ENCODE measurements at places on chromosomes 7 and 10.

GRCh38 chr10:48801001-48801421 lies 116.3 kb downstream of the WDFY4 start:
- DNase-seq = no peak

DNA sequence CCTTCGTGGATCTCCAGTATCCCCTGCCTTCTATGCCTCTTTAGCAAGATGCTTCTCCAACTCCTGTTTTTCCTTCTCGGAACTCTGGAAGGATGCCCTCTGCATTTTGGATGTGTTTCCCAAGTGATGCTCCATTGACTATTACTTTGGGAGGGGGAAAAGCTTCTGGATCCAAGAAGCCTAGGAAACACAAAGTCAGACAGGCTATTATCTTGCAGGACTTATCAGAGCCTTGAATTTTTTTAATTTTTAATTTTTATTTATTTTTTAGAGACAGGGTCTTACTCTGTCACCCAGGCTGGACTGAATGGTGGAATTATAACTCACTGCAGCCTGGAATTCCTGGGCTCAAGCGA lies 21.1 kb downstream of the TMEM270 start:
- DNase-seq = no peak

DNA sequence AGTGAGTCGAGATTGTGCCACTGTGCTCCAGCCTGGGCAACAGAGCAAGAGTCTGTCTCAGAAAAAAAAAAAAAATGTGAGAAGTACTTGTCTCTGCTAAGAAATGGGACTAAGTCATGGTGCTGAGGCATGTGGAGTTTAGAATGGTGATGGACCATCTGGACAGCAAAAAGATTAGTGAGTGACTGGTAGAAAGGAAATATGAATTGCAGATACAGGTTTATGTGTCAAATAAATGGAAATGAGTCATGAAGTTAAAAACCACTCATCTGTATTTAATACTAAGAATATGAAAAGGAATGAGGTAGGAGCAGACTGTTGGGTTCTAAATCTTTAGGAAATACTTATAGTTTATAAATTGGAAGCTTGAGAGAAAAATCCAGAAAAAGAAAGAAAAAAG lies 625.7 kb upstream of the ANKRD30A start:
- no peak for DNase-seq

DNA sequence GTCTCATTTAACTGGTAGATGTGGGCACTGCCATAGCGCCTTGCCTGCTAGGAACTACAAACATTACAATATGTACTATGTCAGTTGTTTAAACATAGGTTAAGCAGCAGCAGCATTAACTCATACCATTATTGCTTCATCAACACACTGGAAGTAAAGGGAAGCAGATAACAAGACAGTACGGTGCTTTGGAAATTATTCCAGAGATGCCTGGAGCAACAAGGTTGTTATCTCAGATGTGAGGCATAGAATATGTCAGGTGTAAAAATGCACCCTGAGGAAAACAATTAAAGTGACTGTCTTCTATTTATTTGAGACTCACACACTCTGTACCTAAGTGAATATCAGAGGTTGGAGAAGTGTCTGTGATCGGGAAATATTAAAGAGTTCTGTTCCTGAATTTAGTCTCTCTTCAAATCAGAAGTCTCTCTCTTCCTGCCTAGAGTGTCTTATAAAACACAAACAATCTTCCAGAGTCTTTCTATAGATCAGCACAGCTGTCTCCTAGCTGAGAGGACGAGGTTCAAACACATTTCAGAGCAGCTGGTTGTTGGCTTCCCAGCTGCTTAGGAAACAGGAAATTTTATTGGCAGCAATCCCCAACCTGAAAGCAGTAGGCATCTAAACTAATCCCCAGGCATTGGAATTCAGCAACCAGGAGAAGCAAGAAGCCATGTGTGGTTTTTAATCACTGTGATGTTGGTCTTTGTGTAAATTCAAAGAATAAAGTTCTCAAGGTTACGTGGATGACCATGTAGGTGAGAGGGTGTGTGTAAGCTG lies 994.4 kb upstream of the LRRTM3 start:
- DNase-seq = no peak

GRCh38 chr10:3472287-3473051 lies 299.9 kb upstream of the PITRM1 start:
- DNase-seq = no peak

DNA sequence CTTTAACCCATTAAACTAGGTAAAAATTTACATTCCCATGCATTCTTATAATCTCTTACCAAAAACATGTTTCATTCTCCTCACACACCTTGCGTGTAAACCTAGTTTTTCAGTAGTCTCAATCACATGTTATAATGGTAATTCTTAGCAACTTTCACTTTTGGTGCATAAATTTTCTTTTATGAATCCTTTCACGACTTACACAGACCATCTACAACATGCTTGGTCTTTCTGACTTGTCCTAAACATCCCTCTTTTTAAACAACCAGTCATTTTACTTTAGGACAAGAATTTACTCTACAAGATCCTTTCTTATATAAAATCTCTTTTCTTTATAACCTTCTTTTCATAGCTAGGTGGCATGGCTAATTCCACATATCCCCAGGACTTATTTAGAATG lies 25.8 kb downstream of the FBXL13 start:
- no peak for DNase-seq

GRCh38 chr10:72912736-72913135 lies 19.2 kb downstream of the OIT3 start:
- DNase-seq = no peak

- no peak for DNase-seq
These were observed 9.4 kb downstream of the SLC35B4 start for GRCh38 chr7:134307320-134307719.

- DNase-seq = no peak
These were observed 5.6 kb upstream of the AQP1 start for GRCh38 chr7:30906014-30906413.

DNA sequence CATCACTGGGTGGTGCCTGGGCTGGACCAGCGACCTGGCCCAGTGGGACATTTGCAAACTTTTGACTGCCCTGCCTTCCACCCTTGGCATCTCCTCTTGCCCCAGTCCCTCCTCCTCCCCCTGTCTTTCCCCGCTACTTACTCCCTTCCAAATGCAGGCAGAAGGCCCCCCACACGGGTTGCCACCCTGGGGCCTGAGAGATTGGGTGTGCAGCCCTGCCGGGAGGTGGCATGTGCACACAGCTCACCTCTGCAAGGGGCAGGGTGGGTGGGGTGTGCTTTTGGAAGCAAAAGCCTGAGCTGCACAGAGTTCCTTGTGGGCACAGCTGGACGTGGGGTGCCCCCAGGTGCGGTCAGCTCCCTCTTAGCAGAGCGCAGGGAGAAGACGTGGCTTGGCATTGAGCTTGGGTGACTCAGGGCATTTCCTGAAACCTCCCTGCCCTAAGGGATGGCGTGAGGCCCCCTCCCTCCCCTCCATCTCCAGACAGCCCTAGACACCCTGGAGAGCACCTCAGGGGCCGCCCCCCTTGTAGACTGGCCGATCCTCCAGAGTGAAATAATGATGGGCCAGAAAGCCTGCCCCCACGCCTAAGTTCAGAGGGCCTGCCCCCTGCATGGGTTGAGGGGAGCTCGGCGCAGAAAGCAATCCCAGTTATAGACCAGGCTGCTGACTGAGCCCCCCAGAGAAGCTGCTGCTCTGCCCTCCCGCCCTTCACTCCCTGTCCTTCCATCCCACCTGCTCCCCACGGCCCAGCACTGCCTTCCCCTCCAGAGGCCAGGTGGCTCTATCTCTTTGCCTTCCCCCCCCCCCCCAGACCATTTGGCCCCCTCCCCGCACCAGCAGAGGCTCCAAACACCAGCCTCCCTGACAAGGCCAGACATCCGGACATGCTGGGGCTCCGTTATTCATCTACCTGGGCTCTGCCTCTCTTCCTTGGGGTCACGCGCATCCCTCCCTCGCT lies 2.3 kb upstream of the SHH start:
- no peak for DNase-seq

- no peak for DNase-seq
These were observed 69.3 kb downstream of the ABRAXAS2 start for GRCh38 chr10:124870854-124871425.

- no peak for DNase-seq
These were observed 7.6 kb upstream of the ZNF503 start for GRCh38 chr10:75408911-75409885.

- DNase-seq = no peak
These were observed 396.5 kb downstream of the TCERG1L start for GRCh38 chr10:130915065-130915464.

GRCh38 chr10:30542895-30543288 lies 86.7 kb downstream of the LYZL2 start:
- no peak for DNase-seq

DNA sequence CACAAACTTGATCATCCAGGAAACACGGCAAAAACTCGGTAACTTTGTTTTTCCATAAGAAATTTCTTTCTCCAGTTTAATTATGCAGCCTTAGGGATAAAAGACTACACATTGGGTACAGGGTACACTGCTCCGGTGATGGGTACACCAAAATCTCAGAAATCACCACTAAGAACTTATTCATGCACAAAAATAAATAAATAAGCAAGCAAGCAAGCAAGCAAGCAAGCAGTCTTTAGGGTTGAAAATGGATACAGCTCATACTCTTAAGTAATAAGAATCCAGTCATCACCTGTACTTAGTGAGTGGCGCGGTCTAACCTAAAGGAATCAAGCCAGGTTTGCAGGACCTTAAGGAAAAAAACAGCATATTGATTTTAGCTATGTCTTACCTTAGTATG lies 30.0 kb downstream of the MCM10 start:
- no peak for DNase-seq

GRCh38 chr7:139127648-139128047 lies 18.1 kb upstream of the ZC3HAV1 start:
- DNase-seq = no peak

GRCh38 chr10:118407026-118407425 lies 64.9 kb upstream of the FAM204A start:
- DNase-seq = no peak

DNA sequence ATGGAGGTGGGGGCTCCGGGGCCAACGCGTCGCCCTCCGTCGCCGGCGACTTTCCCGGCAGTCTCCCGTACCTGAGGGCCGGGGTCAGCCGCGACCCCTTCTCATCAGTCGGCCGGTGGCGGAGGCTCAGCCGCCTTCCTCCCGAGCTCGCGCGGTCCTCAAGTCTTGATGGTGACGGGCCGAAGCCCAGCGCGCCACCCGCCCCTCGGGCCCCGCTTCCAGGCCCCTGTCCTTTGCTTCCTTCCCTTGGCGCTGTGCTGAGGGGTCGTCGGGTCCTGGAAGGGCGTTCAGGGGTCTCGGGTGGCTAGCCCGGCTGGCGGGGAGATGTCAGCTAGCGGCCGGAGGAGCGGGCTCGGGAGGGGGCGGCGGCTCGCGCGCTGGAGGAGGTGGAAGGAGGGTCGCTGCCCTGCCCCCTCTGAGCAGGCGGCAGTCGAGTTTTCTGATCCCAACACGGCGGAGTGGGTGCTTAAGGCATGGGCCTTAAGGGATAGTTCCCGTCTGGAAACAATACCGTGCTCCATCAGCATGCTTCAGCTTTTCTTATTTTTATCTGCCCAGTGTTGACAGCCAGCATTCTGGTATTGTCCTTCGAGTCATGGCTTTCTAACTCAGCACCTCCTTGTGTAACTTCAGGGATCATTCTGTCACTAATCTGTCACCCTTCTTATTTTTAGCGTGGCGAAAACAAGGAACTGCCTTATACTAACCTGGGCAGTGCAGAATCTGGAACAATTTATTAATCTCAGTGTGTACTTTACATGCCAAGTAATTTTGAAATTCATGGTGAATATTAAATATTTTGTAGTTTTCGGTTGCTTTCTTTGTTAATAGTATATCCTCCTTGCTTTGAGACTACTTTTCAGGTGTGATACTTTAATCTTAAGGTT lies 748 bp downstream of the PHTF2 start:
- DNase-seq = peak; percentile 6

GRCh38 chr7:15284396-15284795 lies 277.4 kb downstream of the AGMO start:
- no peak for DNase-seq
